Astrocyte (in vitro differentiated cells and primary cell): ENCODE measurements at places on chromosomes 12 and 14.

DNA sequence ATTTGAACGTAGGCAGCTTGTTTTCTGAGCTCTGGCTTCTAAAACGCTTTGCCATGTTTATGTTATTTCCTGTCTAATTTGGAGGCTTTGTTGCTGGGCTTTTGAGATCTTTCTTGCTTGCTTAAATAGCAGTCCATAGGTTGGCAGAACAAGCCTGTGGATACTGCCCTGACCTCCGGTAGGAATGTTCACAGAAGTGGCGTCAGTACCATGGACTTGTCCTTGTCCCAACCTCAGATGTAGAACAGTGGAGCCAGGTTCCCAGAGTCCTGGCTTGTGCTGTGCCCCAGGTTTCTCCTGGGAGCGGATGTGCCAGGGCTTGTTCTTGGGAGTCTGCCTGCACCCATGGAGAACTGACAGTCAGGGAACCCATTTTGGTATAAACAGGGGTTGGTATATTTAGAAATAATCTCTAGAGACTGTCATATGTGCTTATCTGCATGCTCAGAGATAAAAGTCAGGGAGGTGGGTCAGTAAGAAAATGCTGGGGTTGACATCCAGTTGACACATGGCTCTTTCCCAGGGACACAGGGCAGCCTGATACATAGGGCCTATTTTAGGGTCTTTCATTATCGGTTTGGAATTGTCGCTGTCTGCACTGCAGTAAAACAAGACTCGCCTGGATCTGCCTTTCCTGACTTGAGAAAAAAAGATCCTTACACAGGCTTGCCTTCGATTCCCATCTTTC lies 22.9 kb downstream of the CACNA1C start:
- no peak for DNase-seq

DNA sequence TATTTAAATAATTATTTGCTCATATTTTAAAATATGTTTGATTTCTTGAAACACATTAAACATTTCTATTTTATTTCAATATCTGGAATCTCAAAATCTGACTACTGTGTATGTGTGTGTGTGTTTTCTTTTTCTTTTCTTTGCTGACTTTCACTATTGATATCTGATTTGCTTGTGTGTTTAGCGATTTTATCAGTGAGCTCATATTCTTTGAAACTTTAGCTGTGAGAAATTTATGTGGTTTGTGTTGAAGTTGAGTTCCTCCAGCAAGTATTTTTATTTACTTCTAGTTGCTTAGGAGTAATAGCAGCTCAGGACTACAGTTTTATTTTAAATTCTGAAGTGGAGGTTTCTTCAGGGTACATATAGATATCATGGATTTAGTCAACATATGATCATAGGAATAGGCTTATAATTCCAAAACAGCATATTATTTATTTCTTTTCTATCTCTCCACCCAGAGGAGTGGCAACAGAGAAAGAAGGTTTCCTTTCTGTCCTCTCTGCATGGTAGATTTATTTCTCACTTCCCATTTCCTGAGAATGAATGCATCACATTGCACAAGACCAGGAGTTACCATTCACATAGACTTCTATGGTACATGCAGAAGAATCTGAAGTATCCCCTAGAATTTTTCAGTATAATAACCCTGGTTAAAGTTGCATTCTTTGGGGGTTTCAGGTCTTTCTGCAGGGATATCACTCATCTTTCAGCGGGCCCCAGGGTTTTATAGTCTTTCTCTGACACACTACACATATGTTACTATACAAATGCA lies 60.5 kb downstream of the PTPRQ start:
- no peak for DNase-seq

- no peak for DNase-seq
Measured at GRCh38 chr12:45688183-45688582, 41.3 kb upstream of the ARID2 start.

DNA sequence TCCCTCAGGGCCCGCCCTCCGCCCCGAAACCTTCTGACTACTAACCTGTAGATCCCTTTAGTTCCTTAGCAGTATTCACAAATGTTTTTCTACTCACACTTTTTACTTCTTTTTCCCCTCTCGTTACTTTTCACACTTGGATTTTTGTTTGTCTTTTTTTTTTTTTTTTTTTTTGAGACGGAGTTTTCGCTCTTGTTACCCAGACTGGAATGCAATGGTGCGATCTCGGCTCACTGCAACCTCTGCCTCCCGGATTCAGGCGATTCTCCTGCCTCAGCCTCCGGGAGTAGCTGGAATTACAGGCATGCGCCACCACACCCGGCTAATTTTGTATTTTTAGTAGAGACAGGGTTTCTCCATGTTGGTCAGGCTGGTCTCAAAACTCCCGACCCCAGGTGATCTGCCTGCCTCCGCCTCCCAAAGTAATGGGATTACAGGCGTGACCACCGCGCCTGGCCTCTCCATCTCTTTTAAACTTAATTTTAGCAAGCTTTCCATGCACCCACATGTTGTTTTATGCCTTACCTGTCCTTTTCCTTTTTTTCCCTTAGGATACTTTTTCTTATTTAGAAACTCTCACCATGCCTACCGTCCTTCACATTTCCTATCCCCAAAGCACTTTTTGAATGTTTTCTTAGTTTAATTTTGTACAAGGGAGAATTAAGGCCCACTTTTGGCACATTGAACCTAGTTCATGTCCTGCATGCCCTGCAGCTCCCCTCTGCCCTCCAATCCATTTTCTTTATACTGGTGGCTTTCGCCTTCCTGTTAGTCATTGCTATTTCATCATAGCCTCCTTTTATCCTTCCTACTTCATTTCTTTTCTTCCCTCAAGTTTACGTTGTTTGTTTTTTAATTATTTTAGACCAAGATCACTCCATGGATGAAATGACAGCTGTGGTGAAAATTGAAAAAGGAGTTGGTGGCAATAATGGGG lies 1.1 kb downstream of the SP1 start:
- DNase-seq, result no peak

GRCh38 chr14:44404036-44404435 lies 103.0 kb downstream of the FSCB start:
- peak; percentile 3 for DNase-seq
